ENCODE measurements at places on chromosomes 12 and 14.

DNA sequence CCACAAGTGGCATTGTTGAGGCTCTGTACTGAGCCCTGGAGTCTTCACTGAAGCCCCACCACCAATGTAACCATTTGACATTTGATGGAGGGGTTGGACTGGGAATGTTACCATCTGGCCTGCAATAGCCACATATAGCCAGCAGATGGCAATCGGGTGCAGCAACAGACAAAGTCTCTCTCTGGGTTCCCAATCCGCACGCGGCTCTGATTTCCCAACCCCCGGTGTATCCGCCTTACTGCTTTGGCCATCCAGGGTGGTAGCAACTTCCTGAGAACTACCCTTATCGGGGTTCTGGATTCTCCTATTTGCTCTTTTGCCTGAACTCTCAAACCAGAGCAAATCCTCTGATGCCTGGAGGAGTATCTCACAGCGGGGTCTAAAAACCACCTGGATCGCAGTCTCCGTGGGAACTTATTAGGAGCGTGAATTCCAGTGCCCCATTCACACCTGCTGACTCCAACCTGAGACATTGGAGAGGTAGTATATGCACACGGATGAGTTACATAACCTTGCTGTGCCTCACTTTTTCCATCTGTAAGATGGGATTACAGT is 14.2 kb downstream of the VRTN start:
- DNase-seq: peak; percentile 78

- DNase-seq: peak; percentile 90
These were observed 114.2 kb downstream of the PCNX1 start for GRCh38 chr14:71021347-71022011.

DNA sequence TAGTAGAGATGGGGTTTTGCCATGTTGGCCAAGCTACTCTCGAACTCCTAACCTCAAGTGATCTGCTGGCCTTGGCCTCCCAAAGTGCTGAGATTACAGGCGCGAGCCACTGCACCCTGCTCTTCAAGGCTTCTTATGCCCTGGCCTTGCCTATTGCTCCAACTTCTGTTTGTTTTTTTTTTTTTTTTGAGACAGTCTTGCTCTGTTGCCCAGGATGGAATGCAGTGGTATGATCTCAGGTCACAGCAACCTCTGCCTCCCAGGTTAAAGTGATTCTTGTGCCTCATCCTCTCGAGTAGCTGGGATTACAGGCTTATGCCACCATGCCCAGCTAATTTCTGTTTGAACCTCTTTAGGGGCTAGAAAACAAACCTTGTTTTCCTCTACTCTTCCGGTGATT is 6.0 kb upstream of the ABCD4 start:
- no peak for DNase-seq

DNA sequence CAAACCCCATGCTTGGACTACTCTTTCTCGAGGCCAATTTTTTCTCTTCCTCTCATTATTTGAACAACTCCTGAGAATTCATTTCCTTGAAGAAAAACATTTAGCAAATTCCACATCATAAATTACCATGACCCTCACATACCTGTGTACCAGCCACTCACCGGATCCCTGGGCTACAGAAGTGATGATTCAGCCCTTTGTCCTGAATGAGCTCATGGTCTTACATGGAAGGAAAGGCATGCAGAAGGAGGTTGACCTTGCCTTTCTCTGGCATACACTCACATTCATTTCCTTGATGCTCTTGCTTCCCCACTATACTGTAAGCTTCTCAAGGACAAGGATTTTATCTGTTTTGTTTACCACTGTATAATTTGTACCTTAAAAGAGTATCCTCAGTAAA is 191.5 kb downstream of the SLC5A8 start:
- peak; percentile 31 for DNase-seq

GRCh38 chr12:81340910-81341309 is 263.0 kb downstream of the ACSS3 start:
- no peak for DNase-seq
